ENCODE measurements at places on chromosomes 12 and 14.
A peak's percentile ranks its signal among the peaks of the same experiment; 100 is the strongest.

DNA sequence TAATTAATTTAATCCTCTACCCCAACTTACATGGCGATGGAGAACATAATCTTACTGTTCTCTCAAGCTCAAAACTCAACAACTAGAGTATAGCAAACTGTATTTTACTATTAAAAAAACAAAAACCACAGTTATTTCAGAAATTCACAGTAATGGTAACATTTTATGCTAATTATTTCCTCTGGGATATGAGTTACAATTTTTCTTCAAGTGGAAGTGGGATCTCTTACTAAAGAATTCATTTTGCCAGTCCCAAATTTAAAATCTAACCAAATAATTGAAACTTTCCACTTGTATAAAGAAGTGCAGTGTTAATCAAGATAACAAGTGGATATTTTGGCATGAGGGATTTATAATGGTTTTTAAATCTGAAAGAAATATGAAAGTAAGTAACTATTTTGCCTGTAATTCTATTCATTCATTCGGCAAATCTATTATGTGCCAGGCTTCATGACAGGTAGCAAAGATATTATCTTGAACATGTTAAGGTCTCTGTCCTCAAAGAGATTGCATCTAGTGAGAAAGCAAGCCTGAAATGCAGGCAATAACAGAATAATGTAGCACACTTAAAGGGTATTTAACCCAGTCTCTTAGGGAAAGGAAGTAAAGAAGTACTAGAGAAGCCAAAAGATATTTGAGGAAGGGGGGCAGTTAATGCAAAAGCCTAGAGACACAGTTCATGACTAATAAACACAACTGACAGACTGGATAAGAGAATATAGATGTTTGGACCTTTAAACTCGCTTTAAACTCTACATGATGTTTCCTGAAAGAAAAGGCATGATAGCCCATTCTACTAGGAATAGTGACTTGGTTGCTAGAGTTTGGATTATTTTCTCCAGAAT lies 44.0 kb downstream of the TAOK3 start:
- no peak for DNase-seq

- no peak for DNase-seq
These were observed 155.4 kb upstream of the PLEKHG7 start for GRCh38 chr12:92547420-92547819.

GRCh38 chr14:46820291-46820690 lies 168.7 kb upstream of the RPL10L start:
- DNase-seq: no peak

GRCh38 chr14:63705561-63706070 lies 22.2 kb downstream of the SGPP1 start:
- DNase-seq: no peak

- no peak for DNase-seq
These were observed 52.5 kb downstream of the GALNT9 start for GRCh38 chr12:132276827-132277373.

DNA sequence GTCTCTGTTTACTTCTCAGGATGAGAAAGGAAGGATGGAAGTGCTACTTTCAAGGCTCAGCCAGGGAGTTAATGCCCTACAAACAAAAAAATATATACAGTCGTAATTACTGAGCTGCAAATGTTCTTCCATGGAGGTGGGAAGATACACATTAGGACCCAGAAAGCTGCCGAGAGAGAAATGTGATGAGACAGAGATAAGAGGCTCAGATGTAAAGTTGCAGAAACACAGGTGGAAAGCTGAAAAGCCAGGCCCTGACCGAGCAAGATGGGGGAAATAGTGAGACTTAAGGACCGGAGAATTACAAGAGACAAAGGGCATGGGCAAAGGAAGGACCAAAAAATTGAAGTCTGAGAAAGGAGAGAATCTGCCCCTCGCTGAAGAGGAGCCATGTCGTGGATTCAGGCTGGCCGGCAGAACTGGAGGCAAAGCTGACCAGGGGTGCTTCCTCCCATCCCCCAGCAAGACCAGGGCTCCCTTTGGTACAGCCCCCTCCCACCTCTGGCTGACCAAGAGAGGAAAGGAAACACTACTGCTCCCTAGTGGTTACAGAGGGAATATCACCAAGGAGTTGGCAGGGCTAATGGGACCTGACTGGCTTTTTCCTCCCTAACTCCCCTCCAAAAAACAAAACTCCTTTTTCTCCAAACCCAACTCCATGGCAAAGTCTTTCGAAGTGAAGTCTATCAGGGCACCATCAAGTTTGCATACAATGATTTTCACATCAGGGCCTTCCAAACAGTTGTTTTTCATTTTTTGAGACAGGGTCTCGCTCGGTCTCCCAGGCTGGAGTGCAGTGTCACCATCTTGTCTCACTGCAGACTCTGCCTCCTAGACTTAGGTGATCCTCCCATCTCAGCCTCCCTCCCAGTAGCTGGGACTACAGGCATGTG lies 12.1 kb downstream of the ZFHX2 start:
- DNase-seq: peak; percentile 61

DNA sequence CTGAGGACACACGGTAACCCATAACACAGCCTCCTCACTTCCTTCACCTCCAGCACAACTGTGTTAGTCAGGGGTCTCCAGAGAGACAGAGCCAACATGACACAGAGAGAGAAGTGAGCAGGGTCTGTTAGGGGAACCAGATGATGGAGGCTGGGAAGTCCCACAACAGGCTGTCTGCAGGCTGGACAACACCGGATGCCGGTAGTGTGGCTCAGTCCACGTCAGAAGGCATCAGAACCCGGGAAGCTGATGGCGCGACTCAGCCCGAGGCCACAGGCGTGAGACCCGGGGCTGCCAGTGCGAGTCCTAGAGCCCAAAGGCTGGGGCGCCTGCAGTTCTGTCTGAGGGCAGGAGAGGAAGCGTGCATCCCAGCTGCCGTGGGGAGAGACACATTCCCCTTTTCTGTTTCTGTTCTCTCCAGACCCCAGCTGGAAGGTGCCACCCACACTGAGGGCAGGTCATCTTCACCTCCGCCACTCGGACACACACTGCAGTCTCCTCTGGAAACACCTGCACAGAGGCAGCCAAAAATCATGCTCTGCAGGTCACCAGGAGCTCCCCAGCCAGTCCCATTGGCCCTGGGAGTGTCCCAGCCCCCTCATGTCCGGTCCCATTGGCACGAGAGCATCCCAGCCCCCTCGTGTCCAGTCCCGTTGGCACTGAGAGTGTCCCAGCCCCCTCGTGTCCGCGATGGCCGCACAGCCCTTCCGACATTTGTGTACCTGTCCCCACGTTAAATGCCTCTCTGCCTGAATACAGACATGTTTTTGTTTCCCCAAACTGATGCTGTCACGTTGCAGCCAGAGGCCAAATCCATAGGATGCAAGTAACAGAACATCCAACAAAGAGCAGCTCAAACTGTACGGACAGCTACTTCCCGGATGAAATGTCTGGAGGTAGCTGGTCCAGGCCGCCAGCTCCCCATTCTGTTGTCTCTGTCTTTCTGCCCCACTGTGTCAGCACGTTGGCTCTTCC lies 7.9 kb upstream of the FBRSL1 start:
- no peak for DNase-seq

DNA sequence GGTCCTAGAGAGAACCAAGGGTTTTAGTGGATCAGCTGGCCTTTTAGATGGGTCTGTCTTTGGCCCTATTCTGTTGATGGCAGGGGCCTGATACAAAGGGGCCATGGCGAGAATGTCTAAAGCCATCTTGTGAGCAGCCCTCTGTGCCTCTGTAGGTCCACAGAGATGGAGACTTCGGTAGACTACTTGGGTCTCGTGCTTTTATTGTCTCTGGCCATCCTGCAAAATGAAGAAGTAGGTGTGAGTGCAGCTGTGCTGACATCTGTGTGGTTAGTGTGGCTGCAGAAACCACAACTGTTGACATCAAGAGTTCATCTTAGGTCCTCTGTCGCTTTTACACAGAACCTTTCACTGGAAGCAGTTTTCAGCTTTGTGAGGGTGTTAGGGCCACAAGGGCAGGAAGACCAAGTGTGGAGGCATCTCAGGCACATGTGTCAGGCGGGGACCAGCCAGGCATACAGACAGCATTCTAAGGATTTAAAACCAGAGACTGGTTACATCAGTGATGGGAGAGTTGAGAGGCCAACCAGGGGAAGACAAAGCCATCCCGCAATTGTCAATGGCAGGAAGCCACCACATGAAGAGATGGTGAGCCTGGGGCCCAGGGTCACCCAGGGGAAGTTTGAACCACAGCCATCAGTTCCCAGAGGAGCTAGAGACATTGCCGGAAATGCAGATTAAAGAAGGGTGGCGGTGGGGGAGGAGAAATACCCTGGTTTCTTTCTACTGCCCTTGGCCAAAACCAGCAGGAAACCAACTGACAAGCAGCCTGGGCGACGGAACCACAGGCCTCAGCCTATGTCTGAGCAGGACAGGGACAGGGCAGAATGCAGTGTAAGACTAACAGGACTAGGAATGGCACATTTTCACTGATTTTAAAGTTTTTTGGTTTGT lies 13.0 kb upstream of the TPCN1 start:
- no peak for DNase-seq

DNA sequence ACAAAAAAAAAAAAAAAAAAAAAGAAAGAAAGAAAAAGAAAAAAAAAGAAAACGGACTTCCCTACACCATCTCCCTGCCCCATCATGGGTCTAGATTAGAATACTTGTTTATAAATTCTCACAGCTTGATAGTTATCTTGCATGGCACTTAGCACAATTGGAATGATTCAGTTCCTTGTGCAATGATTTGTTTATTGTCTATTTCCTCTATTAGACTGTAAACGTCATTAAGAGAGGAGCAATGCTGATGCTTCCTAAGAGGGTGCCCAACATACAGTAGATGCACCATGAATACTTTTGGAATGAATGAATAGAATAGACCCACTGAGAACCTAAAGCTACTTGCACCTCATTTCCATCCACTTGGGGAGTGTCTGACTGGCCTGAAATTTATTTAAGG lies 40.8 kb downstream of the PAX9 start:
- no peak for DNase-seq

DNA sequence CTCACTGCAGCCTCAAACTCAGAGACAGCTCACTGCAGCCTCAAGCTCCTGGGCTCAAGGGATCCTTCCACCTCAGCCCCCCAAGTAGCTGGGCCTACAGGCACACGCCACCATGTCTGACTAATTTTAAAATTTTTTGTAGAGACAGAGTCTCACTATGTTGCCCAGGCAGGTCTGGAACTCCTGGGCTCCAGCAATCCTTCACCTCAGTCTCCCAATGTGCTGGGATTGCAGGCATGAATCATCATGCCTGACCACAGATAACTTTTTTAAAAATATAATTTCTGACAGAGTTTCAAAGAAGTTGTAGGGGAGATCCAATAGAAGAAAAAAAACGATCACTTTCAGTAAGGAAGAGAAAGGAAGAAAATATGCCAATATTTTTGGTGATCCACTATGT lies 189.7 kb upstream of the CDKN3 start:
- no peak for DNase-seq

GRCh38 chr14:57388067-57388466 lies 2.3 kb upstream of the NAA30 start:
- DNase-seq: no peak

DNA sequence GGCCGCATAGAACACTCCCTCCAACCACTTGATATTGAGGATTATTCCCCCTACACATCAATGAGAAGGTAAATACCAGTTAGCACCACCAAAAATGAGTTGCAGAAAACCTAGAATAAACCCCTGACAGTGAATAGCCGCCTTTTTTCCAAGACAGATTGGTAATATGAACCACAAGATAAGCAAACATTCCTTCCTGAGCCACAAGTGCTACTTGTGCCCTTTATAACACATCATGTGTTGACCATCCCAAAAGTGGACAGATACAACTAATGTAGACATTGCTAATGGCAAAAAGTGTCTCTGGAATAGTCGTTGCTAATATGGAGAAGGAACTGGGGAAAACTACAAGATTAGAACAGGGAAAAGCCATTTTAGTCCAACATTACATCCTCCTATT lies 17.2 kb downstream of the NOXRED1 start:
- no peak for DNase-seq

- no peak for DNase-seq
These were observed 9.1 kb downstream of the ATP6V0A2 start for GRCh38 chr12:123721245-123721644.

DNA sequence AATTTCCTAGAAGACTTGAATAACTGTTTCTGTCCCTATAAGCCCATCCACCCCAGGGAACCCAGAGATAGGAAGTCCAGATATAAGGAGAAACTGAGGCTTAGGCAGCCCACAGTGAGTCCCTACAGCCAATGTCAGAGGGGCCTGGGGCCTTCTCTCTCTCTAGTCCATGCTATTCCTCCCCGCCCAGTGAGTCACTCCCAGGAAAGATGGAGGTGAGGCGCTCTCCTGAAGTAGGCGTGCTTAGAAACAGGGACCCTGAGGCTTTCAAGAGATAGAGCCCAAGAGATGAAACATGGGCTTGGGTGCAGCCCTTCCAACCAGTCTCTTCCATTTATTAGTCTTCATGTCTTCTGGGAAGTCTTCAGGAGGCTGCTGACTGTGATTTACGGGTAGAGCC lies 2.3 kb upstream of the SMUG1 start:
- DNase-seq: no peak

DNA sequence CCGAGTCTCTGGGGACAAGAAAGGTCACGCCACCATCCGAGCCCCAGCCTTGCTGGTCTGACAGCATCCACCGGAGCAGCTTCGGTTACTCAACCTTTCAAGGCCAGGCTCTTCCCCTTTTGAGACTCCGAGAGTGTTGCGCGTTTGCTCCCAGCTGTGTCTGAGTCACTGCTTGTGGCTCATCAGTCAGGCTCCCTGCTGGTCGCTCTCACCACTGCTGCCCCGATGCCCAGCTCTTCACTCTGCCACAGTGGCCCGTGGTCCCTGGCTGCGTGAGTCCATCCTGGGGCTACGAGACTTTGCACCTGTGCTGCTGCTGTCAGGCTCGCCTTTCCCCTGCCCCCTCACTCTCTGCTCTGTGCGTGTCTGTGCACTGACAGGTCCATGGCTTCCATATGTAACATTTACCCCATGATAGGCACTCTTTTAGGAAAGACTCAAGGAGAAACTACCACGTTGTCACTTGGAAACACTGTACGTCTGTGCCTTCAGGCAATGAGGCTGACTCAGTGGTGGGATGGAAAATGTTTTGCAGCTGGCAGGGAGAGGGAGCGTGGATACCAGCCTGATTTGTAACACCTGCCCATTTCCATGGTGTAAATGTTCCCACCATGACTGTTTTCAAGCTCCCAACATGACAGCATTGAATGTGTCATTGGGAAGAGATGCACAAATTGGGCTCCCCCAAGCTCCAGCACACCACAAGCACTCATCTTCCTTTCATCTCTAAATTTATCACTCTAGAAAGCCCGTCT lies 350.7 kb downstream of the TMEM132D start:
- DNase-seq: no peak

- no peak for DNase-seq
These were observed 23.7 kb downstream of the FOXN3 start for GRCh38 chr14:89393222-89393745.

- peak; percentile 91 for DNase-seq
These were observed 2.8 kb upstream of the RNASE4 start for GRCh38 chr14:20681348-20682126.

DNA sequence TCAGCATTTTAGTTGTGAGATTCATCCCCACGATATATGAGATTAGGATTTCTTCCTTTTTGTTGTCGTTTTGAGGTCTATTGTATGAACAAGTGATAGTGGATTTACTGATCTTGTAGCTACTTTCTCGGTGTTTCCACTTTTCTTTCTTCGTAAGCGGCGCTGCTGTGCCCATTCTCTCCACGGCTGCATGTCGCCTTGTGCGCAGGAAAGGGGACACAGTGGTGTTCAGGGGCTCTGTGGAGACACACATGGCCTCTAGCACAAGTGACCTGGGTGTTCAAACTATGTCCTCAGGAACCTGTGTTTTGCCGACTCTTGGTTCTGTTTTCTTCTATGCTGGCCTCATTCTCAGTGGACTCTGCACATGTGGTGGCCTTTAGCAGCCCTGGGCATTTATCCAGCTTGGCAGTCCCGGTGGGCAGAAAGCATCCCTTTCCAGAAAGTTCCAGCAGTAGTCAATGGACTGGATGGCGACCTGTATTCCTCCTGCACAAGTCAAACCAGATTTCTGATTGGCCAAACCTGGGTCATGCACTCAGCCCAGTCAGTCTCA lies 18.7 kb downstream of the CKAP4 start:
- no peak for DNase-seq

All from putamen (tissue), 1 donor.